Stimulated activated CD8-positive, alpha-beta memory T cell treated with anti-CD3 and anti-CD28 coated beads, Interleukin-12 subunit alpha, Interleukin-12 subunit beta, amount 100 ng/mL, for 1 hour (primary cell): ENCODE measurements at places on chromosomes 12 and 14.

- no peak for DNase-seq
Measured at GRCh38 chr12:54991161-54991990, 6.8 kb upstream of the TESPA1 start.

- DNase-seq, result no peak
Measured at GRCh38 chr12:93381161-93381975, 3.6 kb downstream of the NUDT4 start.

DNA sequence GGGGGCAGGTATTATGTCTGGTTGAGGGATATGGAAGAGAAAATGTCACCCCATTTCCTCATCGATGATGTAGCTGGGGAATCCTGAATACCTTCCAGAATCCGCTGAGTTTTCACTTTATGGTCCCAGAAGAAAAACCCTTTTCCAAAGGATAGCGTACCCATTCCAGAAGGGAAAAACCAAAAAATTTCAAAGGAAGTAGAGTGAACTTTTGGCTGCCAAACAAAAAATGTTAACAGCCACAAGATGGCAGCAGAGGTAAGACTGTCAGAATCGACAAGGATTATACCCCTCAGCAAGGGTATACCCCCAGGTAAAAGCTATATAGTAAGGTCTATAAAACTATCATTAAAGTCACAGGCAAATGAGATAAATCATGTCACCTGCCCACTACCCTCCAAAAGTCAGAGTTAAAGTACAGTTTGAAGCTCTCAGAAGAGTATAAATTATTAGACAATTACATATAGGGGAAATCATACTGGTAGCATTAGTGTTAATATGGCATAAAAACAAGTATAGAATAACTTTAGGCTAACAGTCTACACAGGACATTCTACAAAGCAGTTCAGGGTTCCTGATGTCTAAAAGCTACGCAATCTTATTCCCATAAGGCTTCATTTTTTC is 18.0 kb downstream of the ACIN1 start:
- DNase-seq, result no peak

GRCh38 chr12:121908702-121909101 is 9.7 kb upstream of the CFAP251 start:
- DNase-seq, result no peak

GRCh38 chr14:43166163-43166562 is 1340.9 kb downstream of the FSCB start:
- DNase-seq, result no peak

- DNase-seq, result no peak
Measured at GRCh38 chr14:39365354-39365753, 66.9 kb downstream of the FBXO33 start.

GRCh38 chr12:53624956-53625355 is 1.2 kb downstream of the ATF7 start:
- DNase-seq, result no peak

- DNase-seq, result no peak
Measured at GRCh38 chr14:92659765-92660561, 88.5 kb downstream of the LGMN start.

DNA sequence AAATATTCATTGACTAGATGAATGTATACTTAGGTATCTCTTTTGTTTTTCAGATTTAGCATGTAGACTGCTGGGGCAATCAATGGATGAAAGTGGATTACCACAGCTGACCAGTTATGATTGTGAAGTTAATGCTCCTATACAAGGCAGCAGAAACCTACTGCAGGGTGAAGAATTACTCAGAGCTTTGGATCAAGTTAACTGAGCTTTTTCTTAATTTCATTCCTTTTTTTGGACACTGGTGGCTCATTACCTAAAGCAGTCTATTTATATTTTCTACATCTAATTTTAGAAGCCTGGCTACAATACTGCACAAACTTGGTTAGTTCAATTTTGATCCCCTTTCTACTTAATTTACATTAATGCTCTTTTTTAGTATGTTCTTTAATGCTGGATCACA is 15.3 kb upstream of the SNAPC1 start:
- no peak for DNase-seq

GRCh38 chr12:94092516-94093241 is 55.7 kb upstream of the PLXNC1 start:
- no peak for DNase-seq

GRCh38 chr12:119940897-119941296 is 48.1 kb upstream of the BICDL1 start:
- DNase-seq, result no peak

DNA sequence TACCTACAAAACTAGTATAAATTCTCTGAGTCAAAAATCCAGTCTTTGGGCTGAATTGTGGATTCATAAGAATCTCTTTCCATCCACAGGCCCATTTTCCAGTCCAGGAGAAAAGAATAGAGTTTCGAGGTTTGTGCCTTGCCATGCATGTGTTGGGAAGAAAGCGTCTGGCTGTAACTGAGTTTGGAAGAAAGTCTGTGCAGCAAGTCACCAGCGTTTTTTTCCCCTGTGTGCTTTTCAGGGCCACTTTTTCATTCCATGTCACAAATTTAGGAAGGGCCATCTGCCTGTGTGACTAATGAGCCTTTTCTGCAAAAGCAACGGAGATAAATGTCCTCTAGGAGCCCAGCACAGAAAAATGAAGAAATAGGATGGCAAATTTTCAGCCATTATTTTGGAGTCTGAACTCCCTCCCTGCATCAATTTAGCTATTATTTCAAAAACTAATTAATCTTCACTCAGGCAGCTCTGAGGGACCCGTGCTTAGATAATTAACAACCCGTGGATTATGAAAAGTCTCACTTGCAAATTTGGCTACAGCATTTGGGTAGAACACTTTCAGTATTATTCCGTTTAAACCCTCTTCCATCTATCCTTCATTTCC is 261.5 kb downstream of the SUDS3 start:
- no peak for DNase-seq

DNA sequence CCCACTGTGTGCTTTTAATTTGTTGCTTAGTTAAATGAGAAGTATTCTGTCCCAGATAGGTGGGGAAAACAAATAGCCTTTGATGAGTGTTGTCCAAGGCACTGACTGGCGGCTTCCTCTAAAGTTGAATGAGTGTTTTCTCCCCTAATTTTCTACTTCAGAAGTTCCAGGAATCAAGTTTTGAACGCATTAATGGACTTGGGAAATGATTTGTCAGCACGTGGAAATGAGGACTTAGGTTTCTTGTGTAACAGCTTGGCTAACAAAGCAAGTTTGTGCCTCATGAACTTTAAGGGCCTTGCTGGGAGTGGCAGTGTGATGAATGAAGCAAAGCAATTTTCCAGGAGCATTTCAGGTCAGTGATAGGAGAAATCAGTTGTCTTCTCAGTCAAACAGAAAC is 56.9 kb downstream of the LIN52 start:
- DNase-seq, result no peak

- no peak for DNase-seq
Measured at GRCh38 chr12:83365317-83365716, 678.6 kb downstream of the TMTC2 start.

DNA sequence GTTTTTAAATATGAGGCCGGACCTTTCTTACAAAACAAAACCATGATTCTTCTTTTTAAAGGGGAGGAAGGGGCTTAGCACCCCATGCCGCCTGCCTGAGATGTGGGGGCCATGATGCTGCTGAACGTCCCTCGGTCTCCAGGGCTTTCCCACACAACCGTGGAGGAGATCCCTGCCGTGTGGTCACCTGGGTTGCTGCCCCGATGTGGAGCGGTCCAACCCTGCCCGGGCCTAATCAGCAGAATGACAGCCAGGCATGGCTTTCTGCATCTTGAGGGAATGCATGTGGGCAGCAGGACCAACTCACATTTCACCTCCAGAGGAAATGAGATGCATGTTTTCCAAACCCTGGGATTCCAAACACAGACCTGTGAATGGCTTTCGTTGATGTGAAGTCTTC is 48.9 kb upstream of the C14orf180 start:
- no peak for DNase-seq

DNA sequence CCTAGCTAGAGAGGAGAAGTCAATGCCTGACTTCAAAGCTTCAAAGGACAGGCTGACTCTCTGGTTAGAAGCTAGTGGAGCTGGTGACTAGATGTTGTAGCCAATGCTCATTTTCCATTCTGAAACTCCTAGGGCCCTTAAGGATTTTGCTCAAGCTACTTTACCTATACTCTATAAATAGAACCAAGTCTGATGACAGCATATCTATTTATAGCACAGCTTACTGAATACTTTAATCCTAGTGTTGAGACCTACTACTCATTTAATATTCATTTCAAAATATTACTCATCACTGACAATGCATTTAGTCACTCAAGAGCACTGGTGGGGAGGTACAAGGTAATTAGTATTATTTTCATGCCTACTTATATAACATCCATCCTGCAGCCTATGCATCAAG is 137.2 kb upstream of the PELI2 start:
- DNase-seq, result no peak

- DNase-seq, result no peak
Measured at GRCh38 chr14:95445676-95446075, 70.8 kb downstream of the SYNE3 start.

GRCh38 chr14:104967386-104968152 is 10.6 kb downstream of the AHNAK2 start:
- no peak for DNase-seq

- DNase-seq, result peak; percentile 25
Measured at GRCh38 chr12:1592444-1593173, 1.8 kb downstream of the FBXL14 start.

GRCh38 chr14:87712396-87713090 is 280.4 kb downstream of the GALC start:
- DNase-seq, result no peak

GRCh38 chr12:124477107-124477915 is 90.1 kb downstream of the NCOR2 start:
- no peak for DNase-seq

- no peak for DNase-seq
Measured at GRCh38 chr14:63713764-63714163, 14.1 kb downstream of the SGPP1 start.

DNA sequence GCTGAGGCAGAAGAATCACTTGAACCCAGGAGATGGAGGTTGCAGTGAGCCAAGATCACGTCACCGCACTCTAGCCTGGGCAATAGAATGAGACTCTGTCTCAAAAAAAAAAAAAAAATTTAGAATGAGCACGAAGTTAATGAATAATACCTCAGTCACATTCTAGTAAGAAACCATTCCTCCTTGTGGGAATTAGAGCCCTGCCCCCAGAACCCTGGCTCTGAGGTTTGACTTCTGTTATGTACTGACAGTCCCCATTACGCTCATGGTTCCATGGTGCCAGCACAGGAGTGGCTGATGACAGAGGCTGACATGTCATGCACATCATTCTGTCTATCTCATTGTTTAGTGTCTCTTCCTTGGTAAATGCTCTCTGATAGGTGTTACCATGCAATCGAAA is 132.6 kb upstream of the FGD4 start:
- DNase-seq, result no peak

GRCh38 chr14:75379246-75379929 is 48.4 kb upstream of the JDP2 start:
- no peak for DNase-seq

DNA sequence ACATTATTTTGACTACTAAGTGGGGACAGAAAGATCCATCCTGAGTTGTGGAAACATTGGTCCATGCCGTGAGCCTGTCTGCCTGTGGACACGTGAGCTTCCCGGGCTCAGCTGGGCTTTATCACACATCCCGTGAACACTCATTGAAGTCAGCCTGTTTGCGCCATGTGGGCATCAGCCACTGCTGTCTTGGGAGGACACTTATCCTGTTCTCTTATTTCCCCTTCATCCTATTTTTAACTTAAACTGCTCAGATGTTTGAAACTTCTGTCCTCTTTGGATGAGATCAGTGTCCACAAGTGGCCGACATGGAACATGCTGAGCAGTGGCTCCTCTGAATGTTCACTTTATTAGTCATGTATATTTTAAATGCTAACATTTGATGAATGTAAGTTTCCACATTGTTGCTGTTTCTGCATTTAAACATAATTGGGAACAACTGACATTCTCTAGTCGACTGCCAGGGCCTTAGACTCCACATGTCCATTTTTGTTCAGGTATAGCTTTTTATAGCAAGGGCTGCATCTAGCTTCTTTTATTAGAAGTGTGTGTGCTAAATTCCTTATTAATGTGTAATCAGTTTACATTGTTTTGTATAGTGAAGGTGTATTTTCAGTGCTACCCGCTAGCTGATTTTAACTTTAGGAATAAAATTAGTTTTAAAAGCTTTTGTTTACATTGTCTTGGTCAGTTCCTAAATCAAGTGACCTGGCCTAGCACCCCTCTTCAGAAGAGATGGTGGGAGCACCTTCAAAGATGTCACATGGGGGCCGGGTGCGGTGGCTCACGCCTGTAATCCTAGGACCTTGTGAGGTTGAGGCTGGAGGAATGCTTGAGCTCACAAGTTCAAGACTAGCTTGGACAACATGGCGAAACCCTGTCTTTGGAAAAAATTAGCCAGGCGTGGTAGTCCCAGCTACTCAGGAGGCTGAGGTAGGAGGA is 24.0 kb downstream of the RNF34 start:
- DNase-seq, result no peak

DNA sequence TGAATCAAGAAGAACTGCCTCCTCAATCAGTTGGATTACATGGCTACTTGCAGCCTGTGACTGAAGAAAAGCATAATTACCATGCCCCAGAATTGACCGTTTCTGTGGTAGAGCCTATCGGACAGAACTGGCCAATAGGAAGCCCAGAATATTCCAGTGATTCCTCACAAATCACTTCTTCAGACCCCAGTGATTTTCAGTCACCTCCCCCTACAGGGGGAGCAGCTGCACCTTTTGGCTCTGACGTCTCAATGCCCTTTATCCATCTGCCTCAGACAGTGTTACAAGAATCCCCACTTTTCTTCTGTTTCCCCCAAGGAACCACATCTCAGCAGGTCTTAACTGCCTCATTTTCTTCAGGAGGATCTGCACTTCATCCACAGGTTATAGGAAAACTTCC is 80.8 kb downstream of the RAD52 start:
- no peak for DNase-seq

- no peak for DNase-seq
Measured at GRCh38 chr14:103398427-103399195, 13.4 kb downstream of the MARK3 start.

DNA sequence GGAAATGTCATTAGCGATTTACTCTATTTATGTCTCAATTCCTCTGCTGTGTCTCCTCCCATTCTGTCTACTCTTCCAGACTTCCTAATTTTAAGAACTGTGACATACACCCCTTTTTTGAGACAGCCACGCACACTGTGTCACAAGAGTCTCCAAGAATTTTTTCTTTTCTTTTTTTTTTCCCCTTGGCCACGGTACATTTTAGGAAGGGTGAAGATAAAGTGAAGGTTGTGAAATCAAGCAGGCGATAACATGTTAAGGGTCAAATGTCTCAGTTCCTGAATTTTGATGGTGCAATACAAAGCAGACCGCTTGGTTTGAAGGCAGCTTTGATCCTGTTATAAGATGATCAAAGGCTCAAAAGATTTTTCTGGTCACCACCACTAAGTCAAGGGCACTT is 4.3 kb downstream of the OLR1 start:
- no peak for DNase-seq
